ENCODE measurements at places on chromosomes 11 and 22.

- no peak for DNase-seq
Observed at GRCh38 chr11:30605036-30605605, 19.0 kb upstream of the MPPED2 start.

DNA sequence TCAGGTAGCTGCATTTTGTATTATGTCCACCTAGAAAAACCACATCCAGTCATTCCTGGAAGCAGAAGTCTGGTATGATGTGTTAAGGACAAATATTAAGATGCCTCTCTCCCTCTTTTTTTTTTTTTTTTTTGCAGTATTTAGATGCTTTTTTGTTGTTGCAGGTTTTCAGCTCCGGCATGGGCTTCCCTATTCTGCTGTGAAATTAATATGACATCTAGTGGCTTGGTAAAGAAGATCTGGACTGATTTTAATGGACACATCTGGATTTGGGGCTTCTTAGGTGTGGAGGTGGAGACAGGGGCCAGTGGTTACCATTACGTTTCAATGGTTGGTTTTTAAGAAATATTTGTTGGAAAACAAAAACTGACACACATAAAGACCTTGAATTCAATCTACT, 47.5 kb upstream of the RASSF10 start:
- no peak for DNase-seq

- DNase-seq: no peak
Observed at GRCh38 chr11:114091516-114092397, 32.2 kb downstream of the ZBTB16 start.

DNA sequence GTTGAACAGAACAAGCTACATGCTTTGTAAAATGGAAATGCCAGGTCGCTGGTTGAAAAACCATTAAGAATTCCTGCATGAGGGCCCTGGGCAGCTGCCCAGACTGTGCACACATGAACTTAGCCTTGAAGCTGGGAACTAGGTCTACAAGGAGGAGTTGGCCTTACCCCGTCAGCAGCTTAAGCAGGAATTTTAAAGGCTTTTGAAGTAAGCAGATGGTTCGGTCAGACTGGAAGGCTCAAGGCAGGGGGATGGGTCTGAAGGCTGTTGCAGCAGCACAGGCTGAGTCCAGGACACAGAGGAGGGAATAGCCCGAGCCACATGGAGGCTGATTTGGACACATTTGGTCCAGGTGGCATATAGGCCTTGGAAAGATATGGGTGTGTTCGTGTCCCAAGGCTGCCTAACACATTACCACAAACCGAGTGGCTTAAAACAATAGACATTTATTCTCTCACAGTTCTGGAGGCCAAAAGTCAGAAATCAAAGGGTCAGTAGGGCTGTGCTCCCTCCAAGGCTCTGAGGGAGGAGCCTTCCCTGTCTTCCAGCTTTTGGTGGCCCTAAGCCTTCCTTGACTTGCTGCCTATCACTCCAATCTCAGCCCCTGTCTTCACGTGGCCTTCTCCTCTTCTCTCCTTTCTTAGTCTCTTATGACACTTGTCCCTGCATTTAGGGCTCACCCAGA, 11.6 kb downstream of the LIF start:
- DNase-seq: peak; percentile 78

DNA sequence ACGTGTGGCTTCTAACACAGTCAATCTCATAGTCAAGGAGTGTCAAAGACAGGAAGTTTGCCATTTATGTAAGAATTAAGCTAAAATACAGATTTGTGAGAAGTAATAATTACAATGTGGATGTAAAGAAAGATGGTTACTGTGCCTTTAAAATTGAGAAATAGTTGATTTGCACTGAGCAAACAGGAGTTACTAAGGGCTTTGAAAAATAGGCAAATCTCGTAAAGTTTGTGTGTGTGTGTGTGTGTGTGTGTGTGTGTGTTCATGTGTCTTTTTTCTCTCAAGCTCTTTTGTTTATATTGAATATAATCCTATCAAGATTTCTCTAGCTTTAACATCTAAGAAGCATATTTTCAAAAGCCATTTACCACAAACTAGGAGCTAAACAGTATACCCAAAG, 2284.5 kb downstream of the LRRC4C start:
- no peak for DNase-seq

GRCh38 chr11:115126515-115127208, 377.6 kb downstream of the CADM1 start:
- no peak for DNase-seq

DNA sequence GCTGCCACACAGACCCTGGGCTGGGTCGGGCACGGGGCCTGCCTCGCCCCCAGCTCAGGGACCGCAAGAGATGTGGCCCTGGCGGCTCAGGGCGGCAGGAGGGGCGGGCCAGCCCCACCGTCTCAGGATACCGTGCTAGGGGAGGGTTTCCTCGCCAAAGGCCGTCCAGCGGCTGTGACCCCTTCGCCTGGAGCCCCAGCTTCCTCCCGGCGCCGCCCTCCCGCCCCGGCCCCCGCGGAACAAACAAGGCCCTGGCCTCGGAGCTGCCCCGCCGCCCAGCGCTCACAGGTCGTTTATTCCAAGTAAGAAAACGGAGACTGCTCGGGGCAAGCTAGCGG, 543 bp upstream of the AP2A2 start:
- DNase-seq: no peak

GRCh38 chr11:67289226-67289650, at the start of gene ANKRD13D:
Gene ANKRD13D, plus strand, starts transcription at chr11:67289303. Its CDS starts 158 bp downstream, at chr11:67289461.
- DNase-seq: no peak

- no peak for DNase-seq
Observed at GRCh38 chr22:47059701-47060161, 297.3 kb downstream of the TBC1D22A start.

- peak; percentile 82 for DNase-seq
Observed at GRCh38 chr11:73141309-73142127, 600 bp downstream of the FCHSD2 start.

DNA sequence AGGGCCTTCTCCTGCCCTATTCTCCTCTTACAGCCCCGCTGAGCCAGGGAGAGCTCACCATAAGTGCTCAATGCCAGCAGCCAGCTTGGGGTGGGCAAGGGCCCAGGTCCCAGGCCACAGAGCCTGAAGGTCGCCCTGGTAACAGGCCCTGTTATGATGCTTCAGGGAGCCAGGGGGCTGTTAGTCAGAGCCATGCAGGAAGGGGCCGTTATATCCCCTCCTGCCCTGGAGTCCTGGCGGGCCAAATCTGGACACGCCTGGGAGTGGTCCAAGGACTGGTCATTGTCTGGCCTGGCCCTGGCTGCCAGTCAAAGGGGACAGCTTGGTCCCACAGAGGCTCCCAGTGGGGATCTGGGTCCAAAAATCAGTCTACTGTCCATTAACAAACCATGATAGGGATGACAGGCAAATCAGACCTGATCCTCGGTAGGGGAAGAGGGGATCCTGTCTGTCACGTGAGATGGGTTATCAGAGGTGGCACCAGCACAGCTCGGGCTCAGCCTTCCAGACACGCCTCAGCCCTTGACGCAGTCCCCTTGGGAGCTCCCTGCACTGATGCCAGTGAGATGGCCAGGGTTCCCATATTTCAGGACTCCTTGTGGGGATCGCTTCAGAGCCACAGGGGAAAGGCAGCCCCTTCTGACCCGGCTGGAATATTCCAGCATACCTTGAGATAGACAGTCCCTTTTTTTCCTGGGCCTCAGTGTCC, 55.9 kb downstream of the LRRC32 start:
- no peak for DNase-seq

GRCh38 chr11:24348908-24349307, 147.9 kb upstream of the LUZP2 start:
- no peak for DNase-seq
